Epithelial cell of proximal tubule (primary cell): ENCODE measurements at places on chromosomes 4 and X. TPM values are rescaled to one million over a fixed set of nuclear protein-coding genes. Genes with fewer than 3 reads are reported as not detected.

- no peak for DNase-seq
These were observed 39.5 kb downstream of the TMEM154 start for GRCh38 chr4:152640058-152640921.

GRCh38 chr4:72604324-72604723 is 35.3 kb upstream of the ADAMTS3 start:
- no peak for DNase-seq

DNA sequence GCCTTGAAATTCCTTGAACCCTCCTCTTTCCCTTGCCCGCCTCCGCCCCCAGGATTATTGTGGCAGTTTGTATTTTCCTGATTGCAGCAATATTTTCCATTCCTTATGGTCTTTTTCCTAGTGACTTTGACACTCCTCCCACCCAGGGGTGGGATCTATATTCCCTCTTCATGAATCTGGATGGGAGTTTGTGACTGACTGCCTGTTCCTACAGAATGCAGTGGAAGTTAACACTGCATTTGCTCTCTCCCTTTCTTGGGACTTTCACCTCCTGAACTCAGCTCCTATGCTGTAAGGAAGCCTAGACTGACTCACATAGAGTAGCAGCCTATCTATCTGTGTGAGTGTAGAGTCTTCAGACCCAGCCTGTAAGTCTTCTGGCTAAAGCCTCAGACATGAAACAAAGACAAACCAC is 2.2 kb downstream of the FUNDC2 start:
- DNase-seq = no peak

CCDC149 gene
- 2.6 and 2.8 TPM in 2 replicates for total RNA-seq
